NK-92 treated with Interleukin-12 subunit alpha and Interleukin-12 subunit beta, amount 100 ng/mL, for 24 hours (cell line): ENCODE measurements at places on chromosomes 2 and 18.

- DNase-seq, result no peak
Observed at GRCh38 chr2:168526641-168527040, 70.6 kb downstream of the CERS6 start.

- no peak for DNase-seq
Observed at GRCh38 chr2:150371044-150371818, 116.2 kb downstream of the RND3 start.

- DNase-seq, result no peak
Observed at GRCh38 chr2:152558158-152558984, 158.9 kb downstream of the PRPF40A start.

DNA sequence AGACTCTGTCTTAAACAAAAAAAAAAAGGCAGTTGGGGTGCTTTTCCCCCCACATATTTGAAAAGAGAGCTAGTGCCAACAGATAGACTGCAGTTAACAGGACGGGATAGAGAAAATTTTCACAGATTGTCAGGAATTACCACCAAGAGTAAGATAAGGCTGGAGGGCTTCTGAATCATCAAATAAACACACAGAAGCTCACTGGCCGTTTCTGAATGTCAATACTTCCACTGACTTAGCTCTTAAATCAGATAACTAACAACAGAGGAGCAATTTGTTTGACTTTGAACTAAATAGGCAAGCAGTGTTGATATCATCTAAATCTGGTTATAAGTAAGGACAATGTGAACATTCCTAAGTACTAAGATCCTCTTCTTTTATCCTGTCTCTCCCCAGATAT is 34.7 kb downstream of the PIEZO2 start:
- DNase-seq, result no peak

GRCh38 chr2:53545604-53546003 is 222.0 kb upstream of the CHAC2 start:
- DNase-seq, result no peak

DNA sequence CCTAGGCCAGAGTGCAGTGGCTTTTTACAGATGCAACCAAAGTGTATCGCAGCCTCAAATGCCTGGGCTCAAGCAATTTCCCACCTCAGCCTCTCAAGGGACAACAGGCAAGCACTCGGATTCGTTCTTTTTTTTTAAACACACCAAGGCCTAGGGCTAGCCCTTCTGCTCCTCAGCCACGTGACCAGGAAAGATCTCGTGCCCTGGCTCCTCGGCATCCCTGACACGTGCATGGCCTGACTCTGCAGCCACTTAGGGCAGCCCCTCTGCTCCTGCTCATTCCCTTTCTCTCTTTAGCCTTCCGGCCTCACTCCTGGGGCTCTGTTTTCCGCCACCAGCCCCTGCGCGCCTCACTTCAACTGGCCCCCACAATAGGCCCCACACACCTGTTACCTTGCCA is 18.4 kb downstream of the FAM178B start:
- no peak for DNase-seq

- DNase-seq, result no peak
Observed at GRCh38 chr2:198700319-198700718, 757.4 kb downstream of the SATB2 start.

DNA sequence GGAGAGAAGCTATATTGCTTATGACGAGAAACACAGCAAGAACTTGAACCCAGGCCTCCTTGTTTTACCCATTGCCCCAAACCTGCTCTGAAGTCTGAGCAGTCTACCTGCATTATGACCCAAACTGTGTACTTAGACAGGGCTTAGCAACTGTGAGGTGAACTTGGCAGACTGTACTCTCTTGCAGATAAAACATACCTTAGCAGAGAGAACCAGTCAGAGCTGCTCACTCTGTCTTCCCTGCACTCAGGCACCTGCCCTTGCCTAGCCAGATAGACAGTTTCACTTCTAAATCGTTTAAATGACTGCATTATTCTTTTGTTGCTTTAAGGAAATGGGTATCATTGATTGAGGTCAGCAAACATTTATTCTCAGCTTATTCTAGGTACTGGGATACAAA is 20.3 kb downstream of the ITPRID2 start:
- DNase-seq, result no peak

DNA sequence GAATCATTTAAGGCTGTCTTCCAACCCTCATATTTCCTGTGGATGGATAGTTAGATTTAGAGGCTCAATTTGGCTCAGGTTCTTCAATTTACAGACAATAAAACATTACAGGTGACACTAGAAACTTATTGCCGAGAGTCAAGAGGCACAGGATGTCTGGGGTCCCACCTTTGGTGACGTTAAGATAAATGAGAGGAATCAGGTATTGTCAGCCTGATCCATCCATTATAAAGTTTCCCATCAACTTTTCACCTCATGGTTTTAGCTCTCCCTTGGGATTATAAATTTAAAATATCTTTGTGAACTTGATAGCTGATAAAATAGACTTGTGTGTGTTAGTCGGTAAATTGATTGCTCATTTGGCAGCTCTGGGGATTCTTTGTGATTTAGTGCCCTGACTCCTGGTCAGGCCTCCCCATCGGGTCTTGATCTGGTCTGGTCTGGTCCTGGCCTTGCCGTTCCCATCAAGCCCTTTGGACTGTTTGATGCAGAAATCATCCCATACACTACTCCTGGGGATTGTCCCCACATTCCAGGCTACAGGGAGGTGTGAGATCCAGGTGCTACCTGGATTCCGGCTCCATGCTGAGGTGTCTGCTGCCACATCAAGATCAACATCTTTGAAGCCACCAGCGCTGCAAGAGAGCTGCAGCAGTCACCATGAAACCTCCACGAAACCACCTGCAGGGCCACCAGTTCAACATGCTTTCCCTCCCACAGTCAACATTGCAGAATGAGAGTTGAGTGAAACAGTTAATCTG is 130.9 kb downstream of the SH3BP4 start:
- no peak for DNase-seq

DNA sequence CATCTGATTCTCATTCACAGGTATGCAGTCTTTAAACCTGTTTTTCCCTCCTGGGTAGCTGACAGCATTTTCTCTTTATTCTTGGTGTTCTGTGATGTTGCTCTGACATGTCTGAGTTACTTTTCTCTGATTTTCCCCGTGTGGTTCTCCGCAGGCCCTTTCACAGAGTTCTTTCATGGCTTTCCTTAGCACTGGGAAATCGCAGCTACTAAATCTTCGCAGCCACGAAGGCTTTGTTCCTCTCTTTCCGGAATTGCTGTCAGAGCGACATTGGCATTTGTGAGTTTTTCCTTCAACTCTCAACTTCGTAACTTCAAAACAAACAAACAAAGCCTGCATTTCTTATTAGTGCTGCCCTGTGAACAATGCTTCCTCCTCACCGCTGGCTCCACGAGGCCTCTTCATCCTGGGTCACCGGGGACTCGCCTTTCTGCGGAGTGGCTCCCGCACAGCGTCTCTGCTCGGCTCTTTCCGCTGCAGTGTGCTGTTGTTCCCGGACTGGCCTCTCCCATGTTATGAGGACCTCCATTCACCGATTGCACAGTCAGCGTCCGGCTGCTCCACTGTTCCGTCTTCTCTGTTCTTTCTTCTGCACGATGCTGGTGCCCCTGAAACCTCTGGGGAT is 16.1 kb downstream of the COLEC11 start:
- DNase-seq, result no peak
